ENCODE measurements at places on chromosomes 4 and X. TPM values are rescaled to one million over a fixed set of nuclear protein-coding genes. Genes with fewer than 3 reads are reported as not detected.

CYTL1 gene
- not detected for total RNA-seq

WDR17 gene
- total RNA-seq, result 4.2 TPM

DNA sequence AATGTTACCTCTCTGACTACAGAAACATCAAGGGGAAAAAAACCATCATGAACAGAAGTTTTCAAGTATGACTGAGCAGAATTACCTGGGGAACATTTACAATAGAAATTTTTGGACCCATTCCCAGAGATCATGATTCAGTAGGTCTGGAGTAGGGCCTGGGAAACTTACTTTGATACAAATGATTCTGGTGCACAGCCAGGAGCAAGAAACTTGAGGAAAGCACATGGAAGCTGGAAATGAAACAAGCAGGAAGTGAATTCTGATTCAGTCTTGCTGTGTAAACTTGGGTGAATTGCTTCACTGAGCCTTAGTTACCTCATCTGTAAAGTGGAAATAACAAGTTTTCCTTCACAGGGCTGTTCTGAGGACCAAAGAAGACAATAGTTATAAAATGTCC, 192.5 kb upstream of the TAPT1 start:
- H3K36me3 ChIP-seq, result no peaks in the 10 kb centered on the region
- no peaks in the 10 kb centered on the region for H3K4me1 ChIP-seq
- DNase-seq, result no peak
- no peak overlapping the region for H3K4me3 ChIP-seq

BTK gene
- total RNA-seq, result not detected

DNA sequence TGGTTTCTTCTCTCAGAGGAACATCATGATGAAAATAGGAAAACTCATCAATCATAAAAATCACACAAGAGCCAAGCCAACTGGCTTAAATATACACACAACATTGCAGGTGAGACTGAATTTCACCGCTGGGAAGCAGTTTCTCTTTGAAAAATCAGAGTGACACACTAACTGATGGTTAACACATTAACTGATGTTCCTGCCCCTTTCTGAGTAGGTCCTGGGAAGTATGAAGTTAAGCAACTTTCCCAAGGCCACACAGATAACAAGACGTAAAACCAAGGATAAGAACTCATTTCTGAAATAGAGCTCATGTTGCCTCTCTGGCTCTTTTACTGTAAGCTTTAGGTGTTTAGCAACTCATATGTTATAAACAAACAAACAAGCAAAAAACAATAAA, 813.7 kb upstream of the HS3ST1 start:
- no peak overlapping the region for H3K4me3 ChIP-seq
- H3K36me3 ChIP-seq, result no peaks in the 10 kb centered on the region
- no peak for DNase-seq
- no peaks in the 10 kb centered on the region for H3K27me3 ChIP-seq
- H3K4me1 ChIP-seq, result no peaks in the 10 kb centered on the region
- H3K27ac ChIP-seq, result no peak overlapping the region

Measured in Panc1 (cell line).